ENCODE measurements at places on chromosomes 5 and 9. TPM values are rescaled to one million over a fixed set of nuclear protein-coding genes. Genes with fewer than 3 reads are reported as not detected.

DNA sequence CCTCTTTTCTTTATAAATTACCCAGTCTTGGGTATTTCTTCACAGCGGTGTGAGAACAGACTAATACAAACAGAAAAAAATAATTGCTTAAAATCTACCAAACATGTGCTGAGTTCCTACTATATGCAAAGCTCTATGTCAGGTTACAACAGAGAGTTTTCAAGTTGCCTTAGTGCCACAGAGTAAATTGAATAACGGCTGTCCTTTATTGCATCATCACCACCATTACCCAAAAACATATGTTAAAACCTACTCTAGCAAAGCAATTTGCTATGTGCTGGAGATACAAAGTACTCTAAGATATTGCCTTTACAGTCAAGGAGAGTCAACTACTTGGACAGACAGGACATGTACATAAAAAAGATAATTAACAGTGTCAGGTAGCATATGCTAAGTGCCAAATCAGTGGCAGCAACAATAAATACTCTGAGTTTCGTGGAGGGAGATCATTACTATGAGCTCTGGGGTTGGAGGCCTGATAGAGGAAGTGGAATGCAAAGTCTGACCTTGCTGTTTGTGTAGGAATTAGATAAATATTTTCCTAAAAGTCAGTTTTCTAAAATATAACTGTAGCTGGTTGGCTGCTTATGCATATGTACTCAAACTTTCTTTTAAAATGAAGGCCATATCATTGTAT is 1058.7 kb upstream of the WWC1 start:
- no peak for DNase-seq

- DNase-seq = no peak
Measured at GRCh38 chr9:112856843-112857242, 33.8 kb downstream of the SLC46A2 start.

DNA sequence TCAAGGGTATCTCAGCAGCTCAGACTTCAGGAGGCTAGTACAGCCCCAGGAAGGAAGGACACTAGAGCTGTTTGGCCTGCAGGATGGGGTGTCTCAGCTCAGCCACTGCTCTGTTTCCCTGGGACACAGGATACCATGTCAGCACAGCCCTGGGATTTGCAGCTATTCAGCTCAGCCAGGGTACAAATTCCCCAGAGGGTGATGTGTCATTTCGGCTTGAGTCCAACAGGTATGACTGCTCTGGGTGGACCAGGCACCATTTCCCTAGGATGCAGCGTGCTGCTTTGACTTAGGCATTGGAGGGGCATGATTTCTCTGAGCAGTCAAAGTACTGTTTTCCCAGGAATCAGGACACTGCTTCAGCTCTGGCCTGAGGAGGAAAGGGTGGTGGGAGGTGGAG is 130.1 kb downstream of the ARSB start:
- DNase-seq = no peak

- no peak for DNase-seq
Measured at GRCh38 chr9:112601636-112602035, 115.0 kb downstream of the KIAA1958 start.

GRCh38 chr9:110255463-110256379 is 586 bp downstream of the TXN start:
- no peak for DNase-seq

DNA sequence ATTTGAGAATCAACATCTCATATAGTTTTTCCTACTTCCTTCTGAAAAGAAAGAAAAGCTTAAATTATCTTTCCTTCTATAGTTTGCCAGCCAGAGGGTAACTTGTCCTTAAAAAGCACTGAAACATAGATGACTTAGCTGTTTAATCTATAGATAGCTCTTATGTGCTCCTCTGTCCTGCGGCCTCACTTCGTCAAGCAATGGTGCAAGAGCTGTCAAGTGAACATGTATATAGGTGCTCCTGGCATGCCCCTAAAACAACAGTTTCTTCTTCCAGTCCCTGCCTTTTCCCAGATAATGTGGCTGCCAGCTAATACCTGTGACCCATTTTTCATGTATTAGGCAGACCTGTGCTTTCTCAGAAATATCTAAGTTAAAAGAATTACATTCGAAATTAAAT is 287.7 kb upstream of the EFNA5 start:
- DNase-seq = no peak

DNA sequence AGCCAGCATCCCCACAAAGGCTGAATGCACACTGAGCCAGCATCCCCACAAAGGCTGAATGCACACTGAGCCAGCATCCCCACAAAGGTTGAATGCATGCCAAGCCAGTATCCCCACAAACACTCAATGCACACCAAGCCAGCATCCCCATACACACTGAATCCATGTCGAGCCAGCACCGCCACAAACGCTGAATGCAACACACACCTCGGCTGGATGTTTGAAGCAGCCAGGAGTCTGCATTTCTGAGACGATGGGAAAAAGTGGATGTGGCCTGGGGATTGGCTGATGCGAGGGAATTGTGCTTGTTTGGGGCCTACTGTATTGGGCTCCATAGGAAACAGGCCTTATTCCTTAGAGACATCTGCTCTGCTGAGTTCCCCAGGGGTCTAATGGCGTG is 30.9 kb upstream of the CEP72 start:
- no peak for DNase-seq

DNA sequence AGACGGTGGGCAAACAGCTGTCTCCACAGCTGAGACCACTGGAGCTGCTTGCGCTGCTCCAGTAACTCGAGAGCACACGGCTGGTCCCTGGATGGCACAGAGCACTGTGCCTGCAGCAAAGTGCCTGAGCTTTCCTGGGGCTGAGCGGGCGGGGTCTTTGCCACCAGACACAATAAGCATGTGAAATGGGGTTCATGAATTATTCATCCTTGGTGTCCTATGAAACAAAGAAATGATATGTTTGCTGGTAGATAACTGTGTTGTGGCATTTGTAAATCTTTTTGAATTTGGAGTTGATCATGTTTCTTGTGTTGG is 151.7 kb upstream of the MPDZ start:
- DNase-seq = no peak

GRCh38 chr5:55222985-55223811 is 3.9 kb downstream of the MCIDAS start:
- DNase-seq = no peak

- DNase-seq = no peak
Measured at GRCh38 chr5:61732369-61732768, 400.3 kb downstream of the ZSWIM6 start.

DNA sequence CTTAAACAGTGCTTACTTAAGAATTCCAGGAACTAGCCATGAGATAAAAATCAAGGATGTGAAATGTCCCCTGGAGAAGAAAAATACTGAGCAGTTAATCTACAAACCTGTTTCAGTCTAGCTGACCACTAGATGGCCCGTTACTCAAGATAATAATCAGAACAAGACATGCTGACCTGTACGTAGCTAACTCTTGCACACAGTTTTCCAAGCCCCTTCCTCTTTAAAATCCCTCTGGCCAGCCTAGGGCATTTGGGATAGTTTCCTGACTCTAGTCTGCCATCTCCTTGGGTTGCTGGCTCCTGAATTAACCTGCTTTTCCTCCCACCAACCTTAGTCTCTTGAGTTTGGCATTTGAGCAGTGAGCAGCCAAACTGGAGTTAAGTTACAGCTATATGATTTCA is 59.2 kb upstream of the TRAF1 start:
- peak; percentile 66 for DNase-seq

GRCh38 chr5:30279237-30279636 is 914.2 kb upstream of the CDH6 start:
- no peak for DNase-seq

DNA sequence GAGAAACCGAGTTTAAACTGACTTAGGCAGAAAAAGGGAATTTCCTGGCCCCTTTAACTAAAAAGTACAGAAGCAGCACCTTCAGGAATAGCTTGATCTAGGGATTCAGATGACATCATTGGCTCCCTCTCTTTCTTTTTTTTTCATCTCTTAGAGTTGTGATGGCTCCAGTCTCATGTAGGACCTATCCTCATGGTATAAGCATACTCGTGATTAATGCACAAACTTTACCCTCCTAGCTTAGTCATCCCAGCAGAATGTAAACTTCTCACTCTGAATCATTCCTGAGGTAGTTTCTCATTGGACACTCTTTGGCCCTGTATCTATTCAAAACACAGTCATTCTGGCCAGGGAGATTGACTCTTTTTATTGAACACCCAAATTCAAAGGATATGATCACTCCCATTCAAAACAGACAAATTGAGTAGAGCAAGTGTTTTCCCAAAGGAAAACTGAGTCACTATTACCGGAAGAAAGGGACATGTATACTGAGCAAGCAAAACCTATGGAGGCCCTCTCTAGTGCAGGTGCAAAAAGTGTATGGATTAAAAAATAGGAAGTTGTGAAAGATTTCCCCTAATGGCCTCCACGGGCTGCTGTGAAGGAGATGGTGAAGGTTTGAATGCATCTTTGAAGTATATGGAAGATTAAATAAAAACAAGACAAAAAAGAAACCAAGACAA is 27.6 kb upstream of the SMIM23 start:
- DNase-seq = peak; percentile 10

The SEMA6A gene
- 9.3 TPM for total RNA-seq

The DAB2 gene
- 164 TPM for total RNA-seq

The ERBIN gene
- total RNA-seq = 41.2 TPM

Measured in glomerular endothelial cell (primary cell).